Peyer's patch (tissue), 4 donors: ENCODE measurements at places on chromosomes 12 and 14.

- no peak overlapping the region for H3K4me3 ChIP-seq
- H3K36me3 ChIP-seq: no peaks in the 10 kb centered on the region
- no peaks in the 10 kb centered on the region for H3K27me3 ChIP-seq
- H3K27ac ChIP-seq: peak overlapping the region; percentile 53
Observed at GRCh38 chr14:52352569-52352968, 38.5 kb downstream of the PTGER2 start.

DNA sequence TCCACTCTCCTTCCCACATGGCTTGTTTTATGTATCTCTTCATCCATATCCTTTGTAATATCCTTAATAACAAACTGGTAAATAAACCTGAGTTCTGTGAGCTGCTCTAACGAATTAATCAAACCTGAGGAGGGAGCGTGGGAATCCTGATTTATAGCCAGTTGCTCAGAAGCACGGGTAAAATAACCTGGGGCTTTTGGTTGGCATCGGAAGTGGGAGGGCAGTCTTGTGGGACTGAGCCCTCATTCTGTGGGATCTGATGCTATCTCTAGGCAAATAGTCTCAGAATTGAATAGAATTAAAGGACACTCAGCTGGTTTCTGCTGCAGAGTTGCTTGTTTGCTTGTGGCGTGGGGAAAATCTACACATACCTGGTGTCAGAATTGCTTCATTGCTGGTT is 17.5 kb upstream of the LDHB start:
- DNase-seq: no peak
- H3K36me3 ChIP-seq: no peaks in the 10 kb centered on the region
- H3K4me3 ChIP-seq: no peak overlapping the region
- H3K27ac ChIP-seq: no peak overlapping the region
- H3K27me3 ChIP-seq: no peaks in the 10 kb centered on the region

GRCh38 chr12:96045566-96045965 is 10.2 kb upstream of the LTA4H start:
- H3K4me1 ChIP-seq: no peaks in the 10 kb centered on the region
- no peak overlapping the region for H3K4me3 ChIP-seq
- no peaks in the 10 kb centered on the region for H3K36me3 ChIP-seq
- H3K27me3 ChIP-seq: no peaks in the 10 kb centered on the region
- peak overlapping the region; percentile 20 for H3K27ac ChIP-seq

- no peak overlapping the region for H3K4me3 ChIP-seq
- no peaks in the 10 kb centered on the region for H3K36me3 ChIP-seq
- no peak overlapping the region for H3K27ac ChIP-seq
- H3K27me3 ChIP-seq: no peaks in the 10 kb centered on the region
Observed at GRCh38 chr12:43653917-43654316, 101.9 kb upstream of the ADAMTS20 start.

DNA sequence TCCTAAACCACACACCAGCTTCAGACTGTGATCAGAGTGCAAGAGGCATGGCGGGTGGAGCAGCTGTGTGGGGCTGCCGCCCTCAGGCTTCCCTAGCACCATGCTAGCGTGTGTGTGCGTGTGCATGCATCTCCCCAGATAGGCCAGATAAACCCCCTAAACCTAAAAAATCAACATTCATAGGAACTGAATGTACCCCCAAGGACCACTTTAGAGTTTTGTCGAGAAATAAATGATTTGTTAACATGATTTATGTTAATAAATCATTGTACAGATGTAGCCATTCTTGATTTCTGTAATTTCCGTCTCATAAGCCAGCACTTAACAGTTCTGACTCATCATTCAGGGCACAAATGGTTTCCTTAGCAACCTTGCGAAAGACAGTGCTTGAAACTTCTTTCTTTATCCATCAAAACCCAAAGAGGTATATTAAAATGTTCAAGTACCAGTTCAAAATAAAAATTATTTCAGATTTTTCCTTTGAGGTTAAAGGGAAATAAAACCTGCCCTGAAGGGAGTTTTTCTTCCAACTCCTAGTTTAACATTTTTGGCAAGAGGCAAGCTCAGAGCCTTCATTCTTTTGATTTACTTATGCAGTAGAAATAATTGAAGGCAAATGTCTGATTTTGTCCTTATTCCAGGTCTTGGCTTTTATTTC is 206.2 kb upstream of the RGS6 start:
- no peak overlapping the region for H3K27ac ChIP-seq
- no peaks in the 10 kb centered on the region for H3K36me3 ChIP-seq
- no peaks in the 10 kb centered on the region for H3K27me3 ChIP-seq
- H3K4me3 ChIP-seq: no peak overlapping the region
